ENCODE measurements at places on chromosomes 6 and 20.

DNA sequence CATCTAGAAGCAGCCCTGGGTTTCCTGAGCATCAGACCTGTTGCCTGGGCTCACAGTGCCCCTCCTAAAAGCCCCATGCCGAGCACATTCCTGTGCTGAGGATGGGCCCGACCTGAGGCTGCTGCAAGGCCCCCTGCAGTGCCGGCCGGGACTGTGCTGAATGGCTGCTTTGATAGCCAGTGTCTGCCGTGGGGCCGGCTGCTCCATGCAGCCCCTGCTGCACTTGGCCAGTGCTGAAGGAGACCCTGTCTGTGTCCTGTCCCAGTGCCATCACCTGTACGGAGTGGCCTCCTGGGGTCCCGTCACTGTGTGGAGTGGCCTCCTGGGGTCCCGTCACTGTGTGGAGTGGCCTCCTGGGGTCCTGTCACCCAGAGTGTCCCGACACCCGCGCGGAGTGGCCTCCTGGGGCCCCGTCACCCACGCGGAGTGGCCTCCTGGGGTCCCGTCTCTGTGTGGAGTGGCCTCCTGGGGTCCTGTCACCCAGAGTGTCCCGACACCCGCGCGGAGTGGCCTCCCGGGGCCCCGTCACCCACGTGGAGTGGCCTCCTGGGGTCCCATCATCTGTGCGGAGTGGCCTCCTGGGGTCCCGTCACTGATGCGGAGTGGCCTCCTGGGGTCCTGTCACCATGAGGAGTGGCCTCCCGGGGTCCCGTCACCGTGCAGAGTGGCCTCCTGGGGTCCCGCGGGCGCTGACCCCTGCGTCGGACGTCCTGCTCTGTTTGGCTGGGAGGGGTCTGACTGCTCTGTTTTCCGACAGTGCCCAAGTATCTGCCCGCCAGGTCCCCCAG is 7.0 kb downstream of the COL9A3 start:
- DNase-seq = no peak

- DNase-seq = no peak
Observed at GRCh38 chr6:24565196-24565595, 70.4 kb downstream of the ALDH5A1 start.

- no peak for DNase-seq
Observed at GRCh38 chr6:153044295-153044694, 41.8 kb upstream of the MTRF1L start.

DNA sequence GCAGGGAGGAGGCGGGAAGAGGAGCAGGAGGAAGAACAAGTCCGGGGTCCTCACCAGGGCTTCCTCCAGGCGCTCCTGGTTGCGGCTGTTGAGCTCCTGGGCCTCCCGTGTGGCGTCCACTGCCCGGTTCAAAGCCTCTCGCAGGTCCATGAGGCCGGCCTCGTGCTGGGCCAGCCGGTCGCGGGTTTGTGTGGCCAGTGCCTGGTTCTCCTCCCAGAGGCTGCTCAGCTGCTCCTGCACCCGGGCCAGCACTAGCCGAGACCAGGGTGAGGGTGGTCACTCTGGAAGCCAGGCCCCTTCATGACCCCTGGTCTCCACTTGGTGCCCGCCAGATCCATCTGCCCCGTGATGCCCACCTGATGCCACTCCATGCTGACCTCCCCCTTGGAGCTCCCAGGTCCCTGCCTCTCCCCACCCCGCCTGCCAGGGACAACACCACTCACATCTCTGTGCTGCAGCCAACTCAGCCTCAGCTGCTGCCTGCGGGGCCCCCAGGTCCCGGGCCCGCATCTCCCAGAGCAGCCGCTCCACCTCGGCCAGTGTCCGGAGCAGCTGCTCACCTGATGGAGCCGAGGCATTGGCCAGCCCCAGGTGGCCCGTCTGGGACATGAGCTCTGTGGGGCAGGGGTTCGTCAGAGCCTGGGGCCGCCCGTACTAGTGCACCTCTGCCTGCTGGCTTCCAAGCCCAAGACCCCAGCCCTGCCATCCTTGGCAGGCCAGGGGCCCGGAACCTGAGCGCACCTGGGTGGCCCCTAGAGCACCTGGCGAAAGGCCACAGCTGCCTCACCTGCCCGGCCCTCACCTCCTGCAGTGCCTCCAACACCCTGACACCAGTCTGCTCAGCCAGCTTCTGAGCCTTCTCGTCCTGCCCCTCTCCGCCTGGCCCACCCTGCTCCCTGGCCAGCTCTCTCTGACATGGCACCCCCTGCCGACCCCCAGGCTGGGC is 15.9 kb downstream of the ADRM1 start:
- no peak for DNase-seq

DNA sequence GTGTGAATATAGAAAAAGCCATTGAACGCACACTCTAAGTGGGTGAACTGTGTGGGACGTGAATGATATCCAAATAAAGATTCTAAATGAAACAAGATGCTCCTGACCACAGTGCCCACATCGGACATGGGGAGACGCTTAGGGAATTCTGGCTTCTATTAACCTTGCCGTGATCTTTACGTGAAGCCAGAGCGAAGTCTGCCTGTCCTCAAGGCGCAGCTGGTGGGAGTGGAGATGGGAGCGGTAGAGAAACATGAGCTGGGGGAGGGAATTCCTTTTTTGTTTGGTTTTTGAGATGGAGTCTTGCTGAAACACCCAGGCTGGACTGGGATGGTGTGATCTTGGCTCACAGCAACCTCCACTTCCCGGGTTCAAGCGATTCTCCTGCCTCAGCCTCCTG is 46.0 kb downstream of the VSTM2L start:
- DNase-seq = no peak

- peak; percentile 90 for DNase-seq
Observed at GRCh38 chr6:26025047-26025893, 62.0 kb upstream of the HFE start.

All from hematopoietic multipotent progenitor cell treated with erythropoietin and hydrocortisone succinate and interleukin-3 and kit ligand, for 8 days (in vitro differentiated cells).